ENCODE measurements at places on chromosomes 2 and 18.

- DNase-seq = no peak
These were observed 32.8 kb downstream of the SRBD1 start for GRCh38 chr2:45578056-45578843.

GRCh38 chr2:196988639-196989038 is 62.1 kb upstream of the PGAP1 start:
- no peak for DNase-seq

DNA sequence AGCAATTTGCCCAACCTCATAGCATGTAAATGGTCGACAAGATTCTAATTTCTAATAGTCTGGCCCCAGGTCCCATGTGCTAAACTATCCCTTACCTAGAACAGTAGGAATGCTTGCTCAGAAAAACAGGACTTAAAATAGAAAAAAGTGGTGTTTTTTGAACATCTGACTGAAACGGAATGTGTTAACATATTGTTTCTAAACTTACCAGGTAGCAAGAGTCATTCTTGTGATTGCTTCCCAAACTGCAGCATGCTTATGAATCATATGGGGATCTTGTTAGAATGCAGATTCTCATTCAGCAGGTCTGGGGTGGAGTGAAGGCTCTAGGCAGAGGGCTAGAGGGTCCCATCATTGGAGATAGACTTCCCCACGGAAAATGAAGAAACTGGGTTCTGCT is 5.8 kb upstream of the SLC20A1 start:
- DNase-seq = no peak

DNA sequence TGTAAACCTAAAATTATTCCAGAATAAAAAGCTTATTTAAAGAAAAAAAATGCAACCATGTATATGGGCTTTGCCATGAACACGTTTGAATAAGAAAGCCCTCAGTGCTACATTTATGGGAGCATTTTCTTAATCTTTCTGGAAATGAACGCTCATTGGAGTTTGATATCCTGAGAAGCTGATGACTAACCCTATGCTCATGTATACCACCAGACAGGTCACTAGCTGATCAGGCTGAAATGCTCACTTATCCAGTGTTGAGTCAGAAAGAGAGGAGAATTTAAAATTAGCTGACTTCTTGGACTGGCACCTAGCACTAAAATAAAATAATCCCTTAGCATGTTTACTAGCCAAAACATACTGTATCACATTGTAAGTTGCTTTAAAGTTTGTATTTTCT is 254.9 kb upstream of the SIX3 start:
- DNase-seq = no peak

- no peak for DNase-seq
These were observed 888 bp upstream of the TWSG1 start for GRCh38 chr18:9333441-9334328.

GRCh38 chr2:199409759-199410529 is 47.8 kb downstream of the SATB2 start:
- DNase-seq = no peak

- DNase-seq = no peak
These were observed 35.9 kb downstream of the SPRED2 start for GRCh38 chr2:65396348-65397026.

DNA sequence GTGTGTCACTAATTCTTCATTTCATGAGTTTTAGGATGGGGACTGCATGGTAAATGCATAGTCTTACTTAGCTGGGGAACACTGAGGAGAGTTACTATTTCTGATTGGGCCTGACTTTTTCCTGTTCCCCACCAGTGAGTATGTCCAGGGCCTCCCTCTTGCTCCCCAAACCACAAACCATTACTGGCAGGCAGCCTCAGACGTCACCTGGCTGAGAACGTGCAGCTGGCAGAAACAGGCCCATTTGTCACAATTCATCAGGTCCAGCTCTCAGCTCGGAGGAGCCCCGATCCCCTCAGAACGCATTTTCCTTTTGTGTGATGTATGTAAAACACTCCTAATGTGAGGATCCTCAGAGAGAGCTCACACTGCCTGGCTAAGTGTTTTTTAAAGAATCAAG is 71.7 kb upstream of the SIX3 start:
- no peak for DNase-seq

DNA sequence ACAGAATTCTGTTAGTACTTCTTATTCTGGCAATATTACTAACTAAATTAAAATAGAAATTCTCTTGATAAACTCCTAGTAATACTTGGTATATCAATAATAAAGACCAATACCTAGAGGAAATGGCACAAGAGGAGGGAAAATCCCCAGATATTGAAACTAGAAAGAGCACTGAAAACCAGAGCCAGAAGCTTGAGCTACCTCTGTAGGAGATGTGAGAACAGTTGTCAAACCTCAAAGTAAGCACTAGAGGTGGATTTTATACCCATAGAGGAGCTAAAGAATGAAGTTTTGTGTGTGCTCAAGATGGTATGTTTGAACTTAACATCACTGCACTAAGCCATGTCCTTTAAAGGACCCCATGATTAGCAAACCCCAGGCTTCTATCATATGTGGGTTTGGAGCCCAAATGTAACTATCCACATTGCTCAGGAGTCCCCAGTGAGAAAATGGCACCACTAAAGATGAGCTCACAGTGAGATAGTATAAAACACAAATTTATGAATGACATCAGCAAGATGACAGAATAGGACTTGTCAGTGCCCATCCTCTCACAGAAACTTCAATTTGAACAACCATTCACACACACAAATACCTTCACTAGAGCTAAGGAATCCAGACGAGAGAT is 122.1 kb downstream of the PKP4 start:
- no peak for DNase-seq

GRCh38 chr2:166784296-166784946 is 103.9 kb upstream of the XIRP2 start:
- no peak for DNase-seq

GRCh38 chr2:47003641-47004427 is 88.2 kb upstream of the MCFD2 start:
- no peak for DNase-seq

- no peak for DNase-seq
These were observed 72.2 kb upstream of the AGAP1 start for GRCh38 chr2:235421618-235422017.

GRCh38 chr18:14930076-14930475 is 182.1 kb downstream of the ANKRD30B start:
- no peak for DNase-seq

DNA sequence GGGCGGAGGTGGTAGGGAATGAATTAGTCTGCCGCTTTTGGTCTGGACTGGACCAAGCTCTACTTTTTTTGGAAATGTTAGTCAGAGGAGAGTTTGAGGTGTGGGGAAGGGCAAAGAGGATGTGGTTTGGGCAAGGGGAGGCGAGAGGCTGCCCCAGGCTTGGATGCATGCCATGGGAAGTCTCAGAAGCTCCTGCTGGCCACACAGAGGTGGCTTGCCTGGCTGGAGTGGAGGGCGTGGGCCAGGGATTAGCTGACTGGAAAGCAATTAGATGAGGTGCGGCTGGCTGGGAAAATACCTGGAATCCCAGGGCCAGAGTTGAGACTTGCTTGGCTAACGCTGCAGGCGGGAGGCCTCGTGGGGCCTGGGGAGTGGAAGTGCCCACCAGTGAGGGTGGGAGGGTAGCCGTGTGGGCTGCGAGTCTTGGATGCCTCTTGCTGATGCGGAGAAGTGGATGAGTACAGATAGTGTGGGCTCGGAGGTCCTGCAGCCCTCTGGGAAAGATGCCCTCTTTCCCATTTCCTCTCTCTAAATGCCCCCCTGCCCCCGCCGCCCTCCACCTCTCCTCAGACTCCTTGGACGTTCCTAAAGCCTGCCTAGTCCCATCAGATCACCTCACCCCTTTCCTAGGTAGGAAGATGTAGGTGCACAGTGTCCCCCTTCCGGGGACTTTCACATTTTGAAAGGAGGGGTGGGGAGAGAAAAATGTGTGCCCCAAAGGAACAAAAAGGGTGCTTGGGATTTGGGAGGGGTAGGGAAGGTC is 117.6 kb downstream of the SMAD7 start:
- DNase-seq = peak; percentile 44

GRCh38 chr2:168208652-168209051 is 38.7 kb downstream of the STK39 start:
- DNase-seq = no peak

DNA sequence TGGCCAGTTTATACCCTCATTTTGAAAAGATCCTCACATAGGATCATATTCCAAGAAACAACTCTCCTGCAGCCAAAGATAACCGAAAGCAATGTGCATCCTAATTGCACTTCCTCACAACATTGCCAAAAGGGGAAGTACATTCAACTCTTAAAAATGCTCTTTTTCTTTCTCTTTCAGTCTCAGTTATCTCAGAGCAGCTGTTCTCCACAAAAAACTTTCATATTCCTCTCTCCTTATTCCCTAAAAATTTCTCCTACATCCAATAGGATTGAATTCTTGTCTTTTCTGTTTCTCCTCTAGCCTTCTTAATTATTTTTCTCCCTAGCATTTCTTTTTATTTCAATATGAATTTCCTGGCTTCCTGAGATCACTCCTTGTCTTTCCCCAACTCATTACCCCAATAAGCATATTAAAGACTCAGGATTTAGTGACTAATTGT is 7.4 kb upstream of the VRK2 start:
- no peak for DNase-seq

DNA sequence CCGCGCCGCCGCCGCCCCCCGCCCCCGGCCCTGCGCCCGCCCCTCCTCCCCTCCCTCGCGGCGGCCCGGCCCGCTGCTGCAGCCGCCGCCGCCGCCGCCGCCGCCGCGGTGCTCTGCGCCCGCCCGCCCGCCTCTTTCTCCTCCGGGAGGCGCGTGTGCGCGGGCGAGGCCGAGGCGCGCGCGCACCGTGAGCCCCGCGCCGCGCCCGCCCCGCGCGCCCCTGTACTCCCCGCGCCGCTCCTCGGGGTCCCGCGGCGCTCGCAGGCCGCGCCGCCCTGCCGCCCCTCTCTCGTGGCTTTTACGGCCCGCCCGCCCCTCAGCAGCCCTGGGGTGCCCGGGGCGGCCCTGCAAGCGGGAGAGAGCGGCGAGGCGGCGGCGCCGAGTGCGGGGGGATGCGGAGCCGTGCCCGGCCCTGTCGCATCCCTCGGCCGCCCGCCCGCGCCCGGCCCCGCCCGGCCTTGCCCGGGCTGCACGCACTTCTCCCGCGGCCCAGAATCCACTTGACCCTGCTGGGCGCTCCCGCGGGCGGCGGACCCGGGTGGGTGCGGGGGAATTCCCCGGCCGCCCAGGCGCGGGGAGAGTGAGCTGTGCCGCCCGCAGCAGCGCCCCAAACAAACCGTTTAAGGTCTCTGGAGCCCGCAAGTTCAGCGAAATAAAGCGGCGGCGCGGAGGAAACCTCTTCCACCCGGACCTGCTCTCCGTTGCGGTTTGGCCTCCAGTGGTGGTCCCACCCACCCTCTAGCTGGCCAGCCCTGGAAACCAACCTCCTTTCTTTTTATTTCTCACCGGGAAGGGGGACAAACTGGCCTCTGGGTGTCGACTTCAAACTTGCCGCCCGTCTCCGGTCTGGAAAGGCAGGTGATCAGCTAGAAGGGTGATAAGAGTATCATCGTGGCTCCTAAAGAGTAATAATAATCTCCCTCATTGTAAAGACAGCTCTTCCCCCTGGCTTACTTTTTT is 37.4 kb downstream of the AFF3 start:
- DNase-seq = no peak

GRCh38 chr2:108412995-108413710 is 35.4 kb downstream of the SULT1C4 start:
- no peak for DNase-seq

GRCh38 chr18:3919396-3920061 is 469.6 kb downstream of the TGIF1 start:
- no peak for DNase-seq

DNA sequence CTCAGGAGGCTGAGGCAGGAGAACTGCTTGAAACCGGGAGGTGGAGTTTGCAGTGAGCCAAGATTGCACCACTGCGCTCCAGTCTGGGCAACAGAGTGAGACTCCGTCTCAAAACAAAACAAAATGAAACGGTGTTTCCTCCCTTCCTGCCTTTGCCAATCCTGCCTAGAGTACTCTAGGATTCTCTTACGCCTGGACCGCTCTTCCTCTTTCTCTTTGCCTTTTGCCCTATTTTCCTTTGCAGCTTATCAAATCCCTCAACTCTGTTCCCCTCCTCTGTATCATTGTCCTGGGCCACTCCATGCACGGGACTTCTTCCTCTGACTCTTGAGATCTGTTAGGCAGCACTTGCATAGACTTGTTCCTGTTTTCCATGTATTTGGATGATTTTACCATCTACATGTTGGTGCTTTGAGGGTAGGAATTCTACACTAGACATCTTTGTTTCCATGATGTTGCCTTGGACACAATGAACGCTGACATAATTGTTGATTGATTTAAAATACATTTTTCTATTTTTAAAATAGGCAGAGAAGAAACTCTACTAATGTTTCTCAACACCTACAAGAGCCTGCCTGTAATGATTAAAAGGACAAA is 24.8 kb upstream of the ACYP2 start:
- DNase-seq = no peak

DNA sequence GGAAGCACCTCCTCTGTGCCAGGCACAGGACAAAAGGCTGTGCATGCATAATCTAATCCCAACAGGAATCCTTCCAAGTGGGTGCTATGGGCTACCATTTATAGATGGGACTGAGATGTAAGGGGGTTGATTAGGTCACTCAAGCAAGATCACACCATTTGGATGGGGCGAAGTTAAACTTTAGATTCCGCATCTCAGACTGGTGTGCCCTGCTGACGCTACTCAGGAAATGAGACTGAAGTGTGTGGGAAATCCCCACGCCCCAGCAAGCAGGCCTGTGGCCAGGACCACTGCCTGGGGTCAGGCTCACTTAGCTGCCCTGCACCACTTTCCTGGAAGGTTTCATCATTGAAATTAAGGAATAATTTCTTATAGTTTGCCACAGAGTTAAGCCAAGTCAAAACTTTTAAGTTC is 70.5 kb upstream of the PPP1CB start:
- DNase-seq = peak; percentile 70

DNA sequence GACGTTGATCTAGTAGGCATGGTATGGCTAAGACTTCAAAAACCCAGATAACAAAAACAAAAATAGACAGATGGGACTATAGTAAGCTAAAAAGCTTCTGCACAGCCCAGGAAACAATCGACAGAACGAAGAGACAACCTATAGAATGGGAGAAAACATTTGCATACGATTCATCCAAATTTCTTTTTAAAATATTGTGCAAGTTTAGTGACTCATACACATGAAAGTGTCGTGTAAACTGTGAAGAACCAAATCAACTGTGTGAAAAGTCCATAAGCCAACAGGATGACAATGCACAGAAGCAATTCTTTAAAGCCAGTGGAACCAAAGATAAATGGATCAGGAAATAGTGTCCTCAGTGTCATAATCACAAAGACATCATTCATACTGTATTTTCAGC is 671.1 kb downstream of the RNF144A start:
- no peak for DNase-seq

DNA sequence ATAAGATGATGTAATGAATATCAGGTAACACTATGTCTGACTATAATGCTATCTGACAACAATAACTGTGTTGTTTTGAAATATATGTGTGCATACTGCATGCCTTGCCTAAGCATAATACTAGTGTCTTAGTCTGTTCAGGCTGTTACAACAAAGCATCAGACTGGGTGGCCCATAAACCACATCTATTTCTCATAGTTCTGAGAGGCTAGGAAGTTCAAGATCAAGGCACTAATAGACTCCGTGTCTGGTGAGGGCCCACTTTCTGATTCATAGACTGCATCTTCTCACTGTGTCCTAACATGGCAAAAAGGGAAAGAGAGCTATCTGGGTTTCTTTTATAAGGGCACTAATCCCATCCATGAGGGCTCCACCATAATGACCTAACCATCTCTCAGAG is 80.1 kb downstream of the SUCLG1 start:
- DNase-seq = no peak

All from activated CD4-positive, CD25-positive, alpha-beta regulatory T cell treated with anti-CD3 and anti-CD28 coated beads, Interleukin-2, amount 50 U/mL, for 72 hours (primary cell).